ENCODE measurements at places on chromosomes 3 and 15. TPM values are rescaled to one million over a fixed set of nuclear protein-coding genes. Genes with fewer than 3 reads are reported as not detected.

GRCh38 chr3:114242947-114243346 is 5.6 kb upstream of the ZNF80 start:
- DNase-seq: no peak

Gene SLC24A5
- total RNA-seq: not detected

DNA sequence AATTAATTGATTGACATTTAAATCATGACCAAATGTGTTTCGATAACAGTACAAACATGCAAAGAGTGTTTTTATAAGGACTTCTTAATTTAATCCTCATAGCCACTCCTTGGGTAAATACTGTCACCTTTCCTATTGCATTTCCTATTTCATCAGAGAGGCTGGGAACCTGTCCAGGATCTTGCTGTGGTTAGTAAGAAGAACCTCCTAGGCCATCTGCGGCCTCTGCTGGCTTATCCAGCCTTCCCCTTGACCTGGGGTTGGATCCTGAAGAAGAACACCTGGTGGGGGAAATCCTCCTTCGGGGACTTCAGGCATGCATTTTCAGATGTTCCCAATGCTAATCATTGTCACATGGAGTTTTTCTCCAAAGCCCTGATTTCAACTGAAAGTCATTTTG is 25.5 kb downstream of the GLDN start:
- DNase-seq: no peak

GRCh38 chr3:45112939-45113338 is 33.2 kb downstream of the CDCP1 start:
- no peak for DNase-seq
